T-helper 2 cell (primary cell): ENCODE measurements at places on chromosomes 12 and 14.

GRCh38 chr12:96495155-96495554 lies 5.8 kb downstream of the CFAP54 start:
- DNase-seq = no peak

DNA sequence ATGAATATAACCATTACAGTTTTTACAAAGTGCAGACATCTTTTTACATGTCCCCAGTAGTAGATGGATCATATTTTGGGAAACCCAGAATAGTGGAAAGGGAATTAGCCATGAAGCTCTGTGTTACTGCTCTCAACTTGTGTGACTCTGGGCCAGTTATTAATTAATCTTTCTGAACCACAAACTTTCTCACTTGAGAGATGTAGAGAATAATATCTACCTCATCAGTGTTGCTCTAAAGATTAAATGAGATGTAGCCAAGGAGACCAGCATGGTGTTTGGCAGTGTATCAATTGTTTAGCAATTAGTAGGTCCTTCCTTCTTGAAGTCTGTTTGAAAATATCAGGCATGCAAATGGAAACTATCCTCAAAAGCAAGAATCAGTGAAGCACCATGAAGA lies 169.2 kb downstream of the TMTC2 start:
- DNase-seq = no peak

DNA sequence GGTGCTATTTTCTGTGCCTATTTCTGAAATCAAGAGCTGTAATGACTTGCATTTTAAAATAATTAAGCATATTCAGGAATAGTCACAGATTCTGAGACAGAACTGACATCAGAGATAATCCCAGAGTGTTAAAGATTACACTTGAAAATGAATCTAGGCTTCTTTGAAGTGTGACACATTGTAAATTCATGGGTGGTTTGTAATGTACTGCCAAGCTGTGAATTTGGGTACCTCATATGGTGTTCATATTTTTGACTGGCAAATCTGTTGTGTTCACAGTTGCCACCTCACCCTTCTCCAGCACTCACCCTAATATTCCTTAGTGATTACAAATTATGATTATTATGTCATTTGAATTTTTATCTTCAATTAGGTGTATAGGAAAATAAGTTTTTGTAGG lies 78.5 kb upstream of the CSRP2 start:
- DNase-seq = no peak

DNA sequence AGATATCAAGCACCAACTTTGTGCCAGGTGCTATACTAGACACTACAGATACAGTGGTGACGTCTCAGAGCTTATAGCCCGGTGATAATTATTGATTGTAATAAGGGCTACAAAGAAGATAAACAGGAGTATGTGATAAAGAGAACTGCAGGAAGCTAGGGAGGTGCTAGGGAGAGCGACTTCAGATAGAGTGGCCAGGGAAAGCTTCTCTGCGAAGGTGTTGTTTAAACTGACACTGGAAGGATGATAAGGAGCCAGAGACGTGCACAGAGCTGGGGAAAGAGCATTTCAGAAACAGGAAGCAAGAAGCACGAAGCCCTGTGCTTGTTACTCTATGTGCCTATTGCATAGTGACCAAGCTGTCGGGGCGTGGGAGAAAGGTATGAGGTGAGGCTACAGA lies 48.1 kb upstream of the OTX2 start:
- DNase-seq = no peak

- no peak for DNase-seq
Observed at GRCh38 chr14:93019367-93019843, 96.3 kb downstream of the ITPK1 start.

DNA sequence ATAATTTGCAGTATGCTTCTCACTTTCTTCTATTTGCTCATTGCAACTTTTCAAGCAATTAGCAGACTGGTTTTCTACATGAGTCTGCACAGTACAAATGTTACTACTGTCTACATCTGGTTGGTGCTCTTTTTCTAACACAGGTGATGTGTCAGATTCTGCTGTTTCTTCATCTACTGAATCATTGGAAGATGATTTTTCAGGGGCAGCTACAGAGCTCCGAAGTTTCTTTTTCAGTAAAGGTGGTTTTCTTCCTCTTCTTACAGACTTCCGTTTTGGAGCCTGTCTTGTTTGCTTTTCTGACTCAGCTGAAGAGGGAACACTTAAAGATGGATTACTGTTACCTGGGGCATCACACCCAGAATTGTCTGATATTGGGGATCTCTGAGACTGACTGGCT lies 62.1 kb downstream of the SCAF11 start:
- DNase-seq = no peak

DNA sequence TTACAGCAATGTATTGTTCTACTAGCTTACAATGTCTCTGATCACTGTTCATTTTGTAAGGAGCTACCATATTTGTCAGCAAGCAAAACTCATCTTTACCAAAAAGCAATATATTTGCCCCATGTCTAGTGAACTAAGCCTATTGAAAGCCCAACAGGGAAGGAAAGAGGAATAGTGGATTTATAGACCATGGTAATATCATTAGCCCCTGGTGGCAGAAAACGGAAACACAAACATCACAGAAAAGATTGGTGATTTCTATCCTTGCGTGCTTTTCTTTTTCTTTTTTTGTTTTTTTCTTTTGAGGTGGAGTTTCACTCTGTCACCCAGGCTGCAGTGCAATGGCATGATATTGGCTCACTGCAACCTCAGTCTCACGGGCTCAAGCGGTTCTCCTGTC lies 1562.4 kb upstream of the TMEM132C start:
- no peak for DNase-seq

DNA sequence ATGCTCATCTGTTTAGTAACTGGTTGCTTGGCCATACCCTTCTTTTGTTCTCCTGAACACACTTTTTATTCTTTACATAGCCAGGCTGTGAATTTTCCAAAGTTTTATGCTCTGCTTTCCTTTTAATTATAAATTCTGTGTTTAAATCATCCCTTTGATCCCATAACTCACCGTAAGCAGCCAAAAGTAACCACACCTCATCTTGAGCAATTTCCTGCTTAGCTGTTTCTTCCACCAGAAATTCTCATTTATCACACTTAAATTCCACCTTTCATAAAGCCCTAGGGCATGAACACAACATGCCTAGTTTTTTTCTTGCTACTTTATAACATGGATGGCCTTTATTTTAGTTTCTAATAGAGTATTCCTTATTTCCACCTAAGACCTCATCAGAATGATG lies 510.7 kb downstream of the C12orf50 start:
- DNase-seq = no peak

- no peak for DNase-seq
Observed at GRCh38 chr12:130461447-130461815, 123.7 kb downstream of the PIWIL1 start.

DNA sequence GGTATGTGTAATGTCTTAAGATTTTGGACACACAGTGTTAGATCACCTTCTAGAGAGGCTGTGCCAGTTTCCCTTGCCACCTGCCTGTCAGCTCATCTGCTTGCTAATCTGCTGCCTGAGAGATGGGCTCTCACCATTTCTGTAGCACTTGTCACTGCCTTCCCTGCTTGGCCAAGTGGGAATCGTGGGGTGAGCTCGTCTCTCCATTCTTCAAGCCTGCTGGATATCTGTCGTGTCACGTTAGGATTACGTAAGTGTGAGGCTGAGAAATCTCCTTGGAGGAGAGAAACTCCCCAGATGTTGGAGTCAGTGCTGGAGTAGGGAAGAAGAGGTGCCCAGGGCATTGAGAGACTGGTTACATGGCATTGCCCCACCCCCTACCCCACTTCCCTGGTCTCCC lies 8.6 kb upstream of the RPH3A start:
- DNase-seq = no peak

DNA sequence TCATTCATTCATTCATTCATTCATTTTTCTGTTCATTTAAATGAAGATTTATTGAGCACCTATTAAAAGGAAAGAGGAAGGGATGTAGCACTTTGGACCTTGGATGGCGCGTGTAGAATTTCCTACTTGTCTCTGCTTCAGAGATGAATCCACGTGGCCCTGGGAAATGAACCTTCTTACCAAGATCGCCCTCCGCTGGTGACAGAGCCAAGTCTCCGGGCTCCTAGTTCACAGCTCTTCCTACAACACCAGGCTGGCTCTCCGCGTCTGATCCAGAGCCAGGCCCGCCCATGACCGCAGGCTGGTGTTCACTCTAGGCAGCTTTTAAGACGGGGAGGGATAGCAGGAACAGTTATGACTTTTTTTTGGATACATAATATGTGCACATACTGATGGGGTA lies 70.9 kb upstream of the PIWIL1 start:
- DNase-seq = no peak

GRCh38 chr14:73759183-73759713 lies 45.1 kb upstream of the PNMA1 start:
- no peak for DNase-seq

- DNase-seq = no peak
Observed at GRCh38 chr12:123917337-123917850, 55.2 kb downstream of the CCDC92 start.

GRCh38 chr14:85159726-85160125 lies 370.2 kb upstream of the FLRT2 start:
- DNase-seq = no peak

GRCh38 chr12:49865782-49866135 lies 22.9 kb upstream of the BCDIN3D start:
- no peak for DNase-seq

GRCh38 chr12:120402217-120402616 lies 33.3 kb upstream of the MSI1 start:
- DNase-seq = no peak

DNA sequence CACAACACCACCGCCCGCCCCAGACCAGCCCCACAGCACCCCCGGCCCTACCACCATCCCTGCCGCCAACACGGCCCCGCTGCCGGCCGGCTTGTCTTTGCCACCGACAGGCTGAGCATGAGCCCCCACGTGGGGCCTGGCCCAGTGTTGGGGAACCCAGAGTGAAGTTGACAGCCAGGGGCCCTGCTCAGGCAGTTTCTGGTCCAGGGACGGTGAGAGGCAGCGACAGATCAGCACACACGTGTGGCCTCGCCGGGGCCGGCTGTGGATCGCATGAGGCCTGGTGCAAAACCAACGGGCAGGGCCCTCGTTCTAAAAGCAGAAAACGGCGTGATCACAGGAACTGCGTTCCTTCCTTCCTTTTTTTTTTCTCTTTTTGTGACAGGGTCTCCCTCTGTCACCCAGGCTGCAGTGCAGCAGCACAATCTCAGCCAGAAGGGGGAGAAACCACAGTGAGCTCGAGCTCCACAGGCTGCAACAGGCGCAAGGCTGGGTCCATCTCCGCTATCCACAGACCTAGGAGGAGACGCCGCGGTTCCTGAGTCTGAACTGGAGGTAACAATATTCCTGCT lies 50.5 kb upstream of the FBRSL1 start:
- DNase-seq = no peak

DNA sequence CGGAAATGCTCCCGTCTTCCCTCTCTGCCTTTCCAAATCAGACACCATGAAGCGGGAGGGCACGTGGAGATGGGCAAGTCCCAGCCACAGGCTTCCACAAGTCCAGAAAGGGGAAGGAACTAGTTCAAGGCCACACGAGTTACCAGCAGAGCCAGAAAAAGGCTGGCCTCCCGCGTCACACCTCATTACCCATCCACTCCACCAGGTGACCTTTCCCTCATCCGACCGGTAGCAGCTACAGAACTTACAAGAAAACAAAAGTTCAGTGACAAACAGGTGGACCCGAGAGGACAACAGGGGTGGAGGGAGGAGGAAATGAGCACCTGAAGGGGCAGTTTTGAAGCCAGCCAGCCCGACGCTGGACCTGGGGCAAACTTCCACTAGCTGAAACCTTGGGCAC lies 46.9 kb downstream of the CHGA start:
- no peak for DNase-seq

- no peak for DNase-seq
Observed at GRCh38 chr12:109765446-109765810, 51.8 kb downstream of the FAM222A start.

DNA sequence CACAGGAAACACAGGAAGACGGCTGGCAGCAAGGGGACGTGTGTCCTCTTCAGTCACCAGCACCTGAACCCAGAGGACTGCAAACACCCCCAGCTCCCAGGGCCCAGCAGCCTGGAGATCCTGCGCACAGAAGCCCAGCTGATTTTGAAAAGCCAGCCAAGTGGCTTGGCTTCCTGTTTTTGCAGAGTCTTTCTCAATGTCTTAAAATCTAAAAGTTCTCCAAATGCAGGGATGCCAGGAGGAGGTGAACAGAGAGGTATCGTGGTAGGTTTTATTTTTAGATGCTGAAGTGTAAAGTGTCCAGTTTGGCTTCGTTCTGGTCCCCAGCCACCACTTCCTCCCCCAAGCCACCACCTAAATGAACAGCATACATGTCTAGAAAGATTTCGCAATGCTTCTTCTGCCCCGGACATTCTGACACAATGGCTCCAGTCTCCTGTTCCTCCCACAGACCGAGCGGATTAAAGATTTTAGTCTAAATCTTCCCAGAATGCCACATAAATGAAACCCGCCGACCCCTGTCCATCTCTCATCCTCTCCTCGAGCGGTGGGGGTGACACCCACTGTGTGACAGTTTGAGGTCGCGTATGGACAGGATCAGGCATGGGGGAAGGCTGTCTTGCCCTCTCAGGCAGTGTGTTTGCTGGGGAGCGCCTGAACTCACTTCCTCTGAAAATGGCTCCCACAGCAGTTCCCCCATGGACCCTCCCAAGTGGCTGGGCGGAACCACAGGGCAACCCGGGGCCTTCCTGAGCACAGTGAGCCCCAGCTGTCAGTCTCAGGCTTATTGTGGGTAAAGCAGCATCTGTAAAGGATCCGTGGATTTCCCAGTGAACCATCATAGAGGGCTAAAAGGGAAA lies 41.6 kb downstream of the ITPK1 start:
- no peak for DNase-seq

DNA sequence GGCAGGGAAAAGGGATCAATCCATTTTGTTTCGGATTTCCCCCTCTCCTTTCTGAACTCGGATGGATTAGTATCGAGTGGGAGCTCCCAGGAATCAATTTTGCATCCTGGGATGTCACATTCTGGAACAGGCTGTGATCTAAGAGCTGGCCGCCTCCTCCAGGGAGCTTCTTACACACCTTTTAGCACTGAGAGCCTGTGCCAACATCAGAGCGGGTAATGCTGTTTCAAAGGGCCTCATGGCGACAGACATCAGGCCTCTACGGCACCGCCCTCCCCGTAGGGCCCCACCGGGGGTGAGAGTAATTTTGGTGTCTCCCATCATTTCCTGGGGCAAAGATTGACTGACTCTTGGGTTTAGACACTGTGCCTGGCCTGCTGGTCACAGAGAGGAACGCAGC lies 2.7 kb downstream of the GALNT9 start:
- no peak for DNase-seq

DNA sequence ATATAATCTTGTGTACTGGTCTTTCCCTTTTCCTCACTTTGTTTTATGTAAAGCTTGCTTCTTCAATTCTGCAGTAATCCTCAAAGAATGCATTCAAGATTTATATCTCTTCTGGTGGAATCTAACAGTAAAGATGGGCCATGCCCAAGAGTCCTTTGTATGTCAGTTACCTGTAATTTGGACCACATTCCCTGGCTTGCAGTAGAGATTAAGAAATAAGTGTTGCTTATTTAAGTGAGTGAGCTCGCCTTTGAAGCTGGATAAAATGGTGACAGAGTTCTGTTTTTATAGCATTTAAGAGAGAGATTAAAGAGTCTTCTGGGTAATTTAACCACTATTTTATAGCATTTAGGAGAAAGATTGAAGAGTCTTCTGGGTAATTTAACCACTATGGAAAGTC lies 262.1 kb upstream of the ATP2B1 start:
- DNase-seq = no peak
